ENCODE measurements at places on chromosomes 6 and 20.

DNA sequence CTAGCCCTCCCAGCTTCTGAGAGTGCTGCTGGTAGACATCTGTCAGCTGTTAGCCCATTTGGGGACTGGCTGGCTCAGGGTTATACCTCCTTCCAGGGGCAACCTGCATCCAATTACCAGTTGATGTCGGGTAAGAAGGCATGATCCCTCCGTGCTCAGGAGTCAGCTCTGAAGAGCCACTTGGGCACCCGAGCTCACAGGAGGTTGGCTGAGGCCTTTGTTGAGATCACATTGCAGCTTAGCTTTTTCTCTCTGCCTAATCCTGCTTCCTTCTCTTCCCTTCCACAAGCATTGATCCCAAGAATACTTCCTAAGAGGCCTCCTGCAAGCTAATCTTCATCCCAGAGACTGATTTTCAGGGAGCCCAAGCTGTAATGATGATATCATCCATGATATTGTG, 35.5 kb downstream of the SCP2D1 start:
- DNase-seq, result no peak

- DNase-seq, result no peak
These were observed 259.6 kb downstream of the TBC1D7 start for GRCh38 chr6:13068586-13069210.

GRCh38 chr6:169240591-169241390, 12.9 kb downstream of the THBS2 start:
- DNase-seq, result no peak

DNA sequence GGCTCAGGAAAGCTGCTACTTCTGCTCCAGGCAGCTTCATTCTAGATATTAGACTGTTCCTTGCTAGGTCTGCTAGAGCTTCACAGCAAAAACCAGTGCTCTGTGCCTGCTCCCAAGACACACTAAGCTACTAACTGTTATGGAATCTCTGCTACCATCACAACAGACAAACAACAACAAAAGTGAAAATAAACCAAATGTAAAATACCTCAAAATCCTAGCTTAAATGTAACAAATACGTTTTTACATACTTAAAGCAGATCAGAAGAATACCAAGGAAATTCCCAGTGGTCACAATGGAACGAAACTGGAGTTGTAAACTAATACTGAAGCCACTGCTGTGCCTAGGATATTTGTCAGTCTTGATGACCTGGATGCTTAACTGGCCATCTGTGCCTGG, 84.6 kb upstream of the EZR start:
- DNase-seq, result no peak

- no peak for DNase-seq
These were observed 713.4 kb downstream of the CD109 start for GRCh38 chr6:74409447-74409846.

DNA sequence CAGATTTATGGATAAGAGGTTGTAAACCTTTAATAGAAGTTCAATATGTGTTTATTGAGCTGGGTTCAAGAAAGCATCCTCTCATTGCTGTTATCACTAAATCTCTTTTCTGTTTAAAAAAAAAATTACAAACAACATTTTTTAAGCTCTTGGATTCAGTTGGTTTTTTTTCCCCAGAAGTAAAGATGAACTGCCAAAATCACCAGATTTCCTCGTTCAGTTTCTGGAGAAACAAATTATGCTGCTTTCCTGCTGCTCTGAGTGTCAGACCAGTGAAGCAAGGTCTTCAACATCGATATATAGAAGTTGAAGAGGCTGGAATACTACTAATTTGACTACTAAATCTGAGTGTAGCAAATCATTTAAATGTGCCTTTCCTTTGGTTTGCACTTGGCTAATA, 352.1 kb upstream of the IRAK1BP1 start:
- no peak for DNase-seq

- DNase-seq, result no peak
These were observed 762.3 kb upstream of the GJE1 start for GRCh38 chr6:141370438-141370837.

DNA sequence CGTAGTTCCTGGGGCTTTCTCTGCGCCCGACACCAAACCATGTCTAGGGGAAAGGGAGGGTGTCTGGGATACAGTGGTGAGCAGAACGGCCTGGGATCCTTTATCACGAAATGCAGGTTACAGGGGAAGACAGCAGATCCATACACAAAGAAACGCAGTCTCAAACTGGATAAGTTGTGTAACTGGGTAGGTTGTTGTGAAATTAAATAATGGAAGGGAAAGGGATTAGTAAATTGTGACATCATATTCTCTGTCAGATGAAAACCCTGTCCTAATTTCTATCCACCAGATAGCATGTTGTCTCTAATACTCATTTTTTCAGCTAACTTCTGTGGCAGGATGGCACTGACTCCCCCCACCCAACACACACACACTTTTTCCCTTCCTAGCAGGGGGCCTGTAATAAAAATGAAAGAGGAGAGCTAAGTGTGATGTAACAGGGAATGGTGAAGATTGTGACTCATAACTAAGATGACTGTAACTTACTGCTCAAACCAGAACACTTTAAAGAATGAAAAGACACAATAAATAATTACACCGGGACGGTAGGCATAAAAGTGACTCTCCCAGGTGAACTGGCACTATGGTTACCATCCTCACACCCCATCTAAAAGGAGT, 769 bp upstream of the TRPC4AP start:
- no peak for DNase-seq

DNA sequence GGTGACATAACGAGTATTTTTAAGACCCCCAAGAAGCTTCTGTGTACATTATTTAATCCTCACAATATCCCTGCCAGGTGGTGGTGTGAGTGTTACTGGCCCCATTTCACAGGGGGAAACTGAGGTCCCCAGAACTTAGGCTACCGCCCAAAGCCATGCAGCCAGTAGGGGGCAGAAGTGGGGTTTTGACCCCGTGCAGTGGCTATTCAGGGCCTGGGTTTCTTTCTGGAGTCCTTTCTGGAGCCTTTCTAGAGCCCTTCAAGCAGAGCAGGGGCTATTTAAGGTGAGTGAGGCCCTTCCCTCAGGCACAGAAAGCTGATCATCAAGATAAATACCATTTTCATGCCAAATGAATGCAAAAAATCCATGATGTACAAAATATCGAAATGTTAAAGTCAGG, 59.0 kb downstream of the CTCFL start:
- peak; percentile 2 for DNase-seq

DNA sequence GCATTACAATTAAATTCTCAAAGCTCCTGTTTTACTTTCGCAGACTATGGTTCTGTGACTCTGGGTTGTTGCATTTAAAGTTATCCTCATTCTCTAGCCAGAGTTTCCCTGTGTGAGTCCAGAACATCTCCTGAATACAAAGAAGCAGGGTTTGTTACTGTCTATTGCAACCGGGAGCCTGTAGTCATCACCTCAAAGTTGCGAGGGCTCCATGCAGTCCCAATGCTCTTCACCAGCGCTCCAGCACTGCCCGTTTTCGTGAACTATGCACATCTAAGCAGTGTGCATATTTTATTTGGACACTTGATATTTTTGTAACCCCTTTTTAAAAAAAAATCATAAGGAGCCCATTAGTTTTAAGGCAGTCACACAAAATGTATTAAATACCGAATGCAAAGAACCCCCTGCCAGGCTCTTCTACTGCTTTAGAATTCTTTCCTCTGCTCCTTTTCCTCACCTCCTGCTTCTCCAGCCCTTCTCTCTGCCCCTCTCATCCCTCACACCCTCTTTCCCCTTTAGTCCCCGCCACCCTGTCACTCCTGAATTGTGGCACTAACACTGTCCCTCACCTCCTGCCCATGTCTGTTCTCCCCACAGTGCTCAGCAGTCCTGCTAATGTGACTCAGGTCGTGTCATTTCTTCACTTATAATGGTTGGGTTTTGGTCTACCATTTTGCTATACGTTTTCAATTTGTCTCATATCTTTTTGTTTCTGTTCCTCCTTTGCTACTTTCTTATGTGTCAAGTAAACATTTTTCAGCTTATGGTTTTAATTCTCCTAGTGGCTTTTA, 1.1 kb upstream of the HLA-C start:
- DNase-seq, result no peak

DNA sequence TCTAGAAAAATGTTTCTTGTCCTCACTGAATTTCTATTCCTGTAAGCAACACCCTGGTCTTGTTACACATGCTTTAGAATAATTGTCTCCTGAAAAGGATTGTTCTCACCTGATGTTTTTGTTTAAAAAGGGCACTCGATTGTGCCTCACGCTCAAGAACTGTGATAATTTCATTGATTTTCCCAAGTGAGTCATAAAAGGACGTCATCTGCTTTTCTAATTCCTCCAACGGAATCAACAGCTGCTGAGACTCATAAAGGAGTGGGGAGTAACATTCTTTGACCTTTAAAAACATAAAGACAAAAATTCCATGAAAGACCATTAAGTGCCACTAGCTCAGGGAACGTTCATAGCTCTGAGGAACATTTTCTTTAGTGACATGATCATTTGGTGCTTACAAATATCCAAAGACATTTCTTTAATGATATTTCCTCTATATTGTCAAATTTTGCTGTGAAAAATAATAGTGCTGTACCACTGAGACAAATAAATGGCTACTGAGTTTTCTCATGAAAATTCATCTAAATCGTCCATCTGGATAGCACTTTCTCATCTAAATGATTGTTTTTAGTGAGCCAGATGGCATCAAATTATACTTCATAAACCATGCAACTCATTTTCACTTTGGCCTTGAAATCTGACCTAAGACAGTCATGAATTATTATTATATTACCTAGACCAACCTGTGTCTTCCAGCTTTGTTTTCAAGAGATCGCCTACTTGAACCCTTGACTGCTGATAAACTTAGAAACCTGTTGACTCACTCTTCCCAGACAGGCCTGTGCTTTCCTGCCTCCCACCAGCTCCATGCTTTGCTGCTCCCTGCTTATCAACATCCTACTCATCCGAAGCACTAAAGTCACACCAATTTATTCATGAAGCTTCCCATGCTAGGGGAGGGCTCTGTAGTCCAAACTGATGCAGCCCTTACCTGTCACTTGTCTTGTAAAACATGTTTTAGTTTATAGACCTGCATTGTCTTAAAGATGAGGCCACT, 178.2 kb downstream of the SYNE1 start:
- DNase-seq, result no peak

- no peak for DNase-seq
These were observed 510.5 kb downstream of the HACE1 start for GRCh38 chr6:104349191-104349590.

- no peak for DNase-seq
These were observed 279.4 kb upstream of the MAN1A1 start for GRCh38 chr6:119628691-119629594.

- no peak for DNase-seq
These were observed 256.1 kb downstream of the TBX18 start for GRCh38 chr6:84508334-84508733.

- no peak for DNase-seq
These were observed 62.0 kb upstream of the FAM184A start for GRCh38 chr6:119140196-119141140.

DNA sequence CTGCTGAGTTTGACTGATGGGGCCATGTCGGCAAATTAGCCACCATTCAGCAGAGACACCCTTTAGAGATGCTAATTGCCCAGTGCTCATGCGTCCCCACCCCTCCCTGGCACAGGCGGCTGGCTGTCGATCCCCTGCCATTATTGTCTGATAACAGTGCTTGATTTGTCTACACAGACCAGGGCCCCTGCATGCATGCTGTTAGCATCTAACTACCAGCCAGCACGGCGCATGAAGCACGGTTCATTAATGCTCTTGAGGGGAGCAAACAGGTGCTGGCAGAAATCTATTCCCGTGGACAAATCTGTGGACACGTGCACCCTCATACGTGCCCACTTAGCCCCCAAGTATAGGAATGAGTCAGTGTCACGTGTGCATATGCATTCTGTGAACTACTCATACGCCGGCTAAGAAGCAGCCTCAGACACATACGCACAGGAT, 32.2 kb downstream of the KCNB1 start:
- no peak for DNase-seq

DNA sequence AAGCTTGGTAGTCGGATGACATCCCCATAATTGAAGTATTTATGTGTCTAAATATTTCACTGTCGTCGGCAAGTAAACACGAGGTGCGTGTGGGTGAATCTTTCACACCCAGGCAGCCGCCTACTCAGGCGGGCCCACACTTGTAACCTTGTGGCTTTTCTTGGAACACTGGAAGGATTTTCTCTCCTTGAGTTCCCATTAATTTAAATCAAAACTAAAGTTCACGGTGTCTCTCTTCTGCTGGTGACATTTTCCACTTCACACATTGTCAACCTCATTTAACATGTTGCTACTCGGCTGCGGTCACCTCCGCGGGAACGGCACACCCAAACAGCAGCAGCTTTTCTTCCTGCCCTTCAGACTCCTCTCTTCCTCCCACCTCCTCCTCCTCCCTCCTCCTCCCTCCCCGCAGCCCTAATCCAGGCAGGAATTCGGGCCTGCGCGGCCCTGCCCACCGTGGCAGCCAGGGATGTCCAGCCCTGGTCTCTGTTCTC, 336.6 kb downstream of the QKI start:
- no peak for DNase-seq

DNA sequence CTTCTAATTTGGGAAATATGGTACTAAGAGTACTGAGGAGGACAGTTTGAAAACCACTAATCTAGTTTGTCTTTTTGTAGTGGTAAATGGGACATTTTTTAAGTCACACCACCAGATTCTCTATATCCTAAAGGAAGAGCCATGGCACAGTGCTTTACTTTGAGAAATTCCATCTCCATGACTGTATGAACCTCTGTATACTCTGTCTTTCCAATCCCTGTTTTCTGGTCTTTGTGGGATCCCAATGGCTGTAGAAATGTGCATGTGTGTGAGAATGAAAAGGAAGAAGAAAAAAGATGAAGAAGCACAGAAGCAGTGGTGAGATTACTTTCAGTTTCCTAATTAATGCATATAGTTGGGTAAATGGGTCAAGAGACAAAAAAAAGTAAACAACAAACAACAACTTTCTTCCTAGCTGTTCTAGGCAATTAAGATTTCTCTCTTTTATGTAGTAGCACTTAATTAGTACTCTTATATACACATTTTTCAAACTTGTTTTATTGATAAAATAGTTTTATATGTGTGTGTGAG, 141.2 kb upstream of the HCRTR2 start:
- no peak for DNase-seq

GRCh38 chr6:24194978-24195700, 69.1 kb downstream of the NRSN1 start:
- DNase-seq, result no peak

DNA sequence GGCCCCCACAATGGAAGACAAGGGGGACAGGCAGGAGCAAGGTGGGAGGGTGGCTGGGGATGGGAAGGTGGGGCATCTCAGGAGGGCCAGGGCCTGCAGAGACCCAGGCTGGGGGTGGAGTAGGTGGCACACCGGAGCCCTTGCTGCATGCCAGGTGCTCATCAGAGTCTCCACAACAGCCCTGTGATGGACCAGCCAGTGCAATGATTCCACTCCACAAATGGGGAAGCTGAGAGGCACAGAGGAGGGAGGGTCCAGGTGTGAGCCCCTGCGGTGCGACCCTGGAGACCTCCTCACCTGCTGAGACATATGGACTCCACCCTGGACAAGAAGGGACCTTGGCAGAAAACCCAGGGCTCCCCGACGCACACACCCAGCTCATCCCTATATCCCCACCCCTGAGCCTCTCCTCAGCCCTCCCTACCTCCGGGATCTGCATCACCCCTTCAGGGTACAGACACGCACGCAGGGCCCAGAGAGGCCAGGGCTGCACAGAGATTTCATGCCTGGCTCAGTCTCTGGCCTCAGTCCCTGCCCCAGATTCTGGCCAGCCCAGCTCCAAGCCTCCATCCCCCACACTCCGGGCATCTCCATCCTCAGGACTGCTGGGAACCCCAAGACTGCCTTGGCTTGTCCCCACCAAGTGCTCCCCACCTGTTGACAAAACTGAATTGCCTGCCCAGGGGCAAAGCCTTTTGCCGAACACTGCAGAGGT, 7.1 kb upstream of the GRM4 start:
- no peak for DNase-seq

- DNase-seq, result no peak
These were observed 13.8 kb upstream of the AKAP12 start for GRCh38 chr6:151225919-151226318.

All from aorta (tissue), 5 donors.